ENCODE measurements at places on chromosomes 7 and 10.

DNA sequence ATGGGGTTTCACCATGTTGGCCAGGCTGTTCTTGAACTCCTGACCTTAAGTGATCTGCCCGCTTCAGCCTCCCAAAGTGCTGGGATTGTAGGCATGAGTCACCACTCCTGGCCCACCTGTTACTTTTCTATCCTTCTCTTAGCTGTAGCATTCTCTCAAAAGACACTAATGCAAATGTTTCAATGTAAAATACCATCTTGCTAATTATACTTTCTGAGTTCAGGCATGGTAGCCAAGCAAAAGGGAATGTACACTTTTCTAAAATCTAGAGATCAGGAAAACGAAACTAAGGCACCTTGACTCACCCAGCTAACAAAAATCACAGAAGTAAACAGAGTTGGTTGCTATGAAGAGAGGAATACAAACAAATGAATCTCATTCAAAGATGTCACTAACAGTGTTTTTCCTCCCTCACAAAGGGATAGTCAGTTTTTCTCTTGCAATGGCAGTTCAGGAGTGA is 401.0 kb upstream of the NRP1 start:
- no peak for DNase-seq

DNA sequence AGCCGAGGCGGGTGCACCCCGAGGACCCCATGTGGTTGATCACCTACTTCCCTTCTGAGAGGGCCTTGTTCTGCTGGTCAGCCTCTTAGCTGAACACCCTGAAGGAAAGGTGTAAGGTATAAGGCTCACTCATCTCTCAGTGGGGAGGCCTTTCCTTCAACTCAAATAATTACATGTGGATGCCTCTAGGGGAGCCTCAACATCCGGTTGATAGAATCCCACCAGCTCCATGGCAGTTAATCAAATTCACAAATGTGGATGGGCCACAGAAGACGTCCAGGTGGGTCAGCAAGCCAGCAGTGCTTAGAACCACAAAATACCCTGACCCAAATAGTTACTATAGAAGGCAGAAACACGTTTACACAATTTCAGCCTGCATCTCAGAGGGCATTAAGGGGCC is 37.7 kb upstream of the ZNF32 start:
- no peak for DNase-seq

DNA sequence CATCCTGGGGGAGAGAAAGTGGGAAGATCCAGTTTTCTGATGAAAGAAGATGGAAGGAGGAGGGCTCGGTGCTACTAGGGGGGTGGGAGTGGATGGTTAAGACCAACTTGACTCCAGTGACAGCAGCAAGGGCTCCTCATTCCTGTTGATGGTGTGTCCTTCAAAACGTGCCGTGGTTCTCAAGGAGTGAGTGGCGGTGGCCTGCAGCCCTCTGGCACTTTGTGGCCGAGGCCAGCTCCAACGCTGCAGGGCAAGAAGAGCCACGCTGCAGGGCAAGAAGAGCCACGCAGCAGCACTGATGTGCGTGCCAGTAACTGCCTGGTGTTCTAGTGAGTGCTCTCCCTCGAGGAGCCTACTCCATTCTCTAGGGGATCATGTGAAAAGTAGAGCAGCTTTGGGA is 72.1 kb downstream of the GRK5 start:
- DNase-seq: no peak

- DNase-seq: no peak
Observed at GRCh38 chr7:23490357-23491135, 20.3 kb upstream of the IGF2BP3 start.

- DNase-seq: no peak
Observed at GRCh38 chr10:114058297-114058696, 14.6 kb downstream of the ADRB1 start.

GRCh38 chr10:97444212-97444611 is 1.6 kb downstream of the EXOSC1 start:
- no peak for DNase-seq

GRCh38 chr7:32560075-32560474 is 64.8 kb downstream of the AVL9 start:
- no peak for DNase-seq

DNA sequence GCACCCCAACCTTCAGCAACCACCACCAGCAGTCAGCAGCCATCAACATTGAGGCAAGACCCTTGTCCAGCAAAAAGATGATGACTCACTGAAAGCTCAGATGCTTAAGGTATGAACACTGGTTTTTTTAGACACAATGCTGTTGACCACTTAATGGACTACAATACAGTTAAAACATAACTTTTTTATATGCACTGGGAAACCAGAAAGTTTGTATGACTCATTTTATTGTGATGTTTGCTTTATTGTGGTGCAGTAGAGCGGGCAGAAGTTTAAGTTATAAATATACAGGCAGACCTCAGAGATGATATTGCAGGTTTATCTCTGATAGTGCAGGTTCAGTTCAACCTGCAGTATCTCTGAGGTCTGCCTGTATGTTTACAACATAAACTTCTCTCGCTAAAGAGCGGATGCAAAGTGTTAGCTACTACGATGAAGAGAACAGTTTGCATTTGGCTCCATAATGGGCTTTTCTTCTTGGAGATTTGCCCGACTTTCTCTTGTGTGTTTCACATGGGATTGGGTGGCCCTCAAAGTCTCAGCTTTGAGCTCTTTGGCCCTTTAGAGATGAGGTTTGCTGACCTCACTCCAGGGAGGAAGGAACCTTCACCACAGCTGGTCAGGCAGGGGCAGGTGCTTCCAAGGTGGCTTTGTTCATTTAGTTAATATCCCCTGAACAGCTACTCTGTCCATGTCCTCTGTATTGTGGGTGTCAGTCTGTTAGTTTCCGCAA is 84.4 kb upstream of the SHH start:
- DNase-seq: peak; percentile 91

DNA sequence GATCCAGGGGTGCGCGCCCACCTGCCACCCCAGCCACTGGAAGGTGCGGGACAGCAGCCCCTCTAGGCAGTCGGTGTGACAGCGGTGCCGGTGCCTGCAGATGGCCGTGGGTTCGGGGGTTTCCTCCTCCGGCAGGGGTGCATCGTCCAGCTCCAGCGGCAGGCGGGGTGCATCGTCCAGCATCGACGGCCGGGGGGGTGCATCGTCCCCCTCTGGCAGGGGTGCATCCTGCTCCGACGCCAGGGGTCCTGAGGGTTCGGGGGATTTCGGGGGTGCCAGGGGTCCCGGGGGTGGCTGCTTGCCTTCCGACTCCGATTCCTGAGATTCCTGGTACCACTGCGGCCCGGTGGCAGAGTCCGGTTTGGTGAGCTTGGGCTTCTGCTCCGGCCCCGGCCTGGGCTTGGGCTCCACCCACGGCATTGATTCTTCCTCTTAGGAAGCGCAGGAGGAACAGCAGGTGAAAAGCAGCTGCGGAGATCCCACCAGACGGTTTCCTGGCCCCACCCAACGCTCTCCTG is 90.2 kb upstream of the RAB18 start:
- DNase-seq: no peak

DNA sequence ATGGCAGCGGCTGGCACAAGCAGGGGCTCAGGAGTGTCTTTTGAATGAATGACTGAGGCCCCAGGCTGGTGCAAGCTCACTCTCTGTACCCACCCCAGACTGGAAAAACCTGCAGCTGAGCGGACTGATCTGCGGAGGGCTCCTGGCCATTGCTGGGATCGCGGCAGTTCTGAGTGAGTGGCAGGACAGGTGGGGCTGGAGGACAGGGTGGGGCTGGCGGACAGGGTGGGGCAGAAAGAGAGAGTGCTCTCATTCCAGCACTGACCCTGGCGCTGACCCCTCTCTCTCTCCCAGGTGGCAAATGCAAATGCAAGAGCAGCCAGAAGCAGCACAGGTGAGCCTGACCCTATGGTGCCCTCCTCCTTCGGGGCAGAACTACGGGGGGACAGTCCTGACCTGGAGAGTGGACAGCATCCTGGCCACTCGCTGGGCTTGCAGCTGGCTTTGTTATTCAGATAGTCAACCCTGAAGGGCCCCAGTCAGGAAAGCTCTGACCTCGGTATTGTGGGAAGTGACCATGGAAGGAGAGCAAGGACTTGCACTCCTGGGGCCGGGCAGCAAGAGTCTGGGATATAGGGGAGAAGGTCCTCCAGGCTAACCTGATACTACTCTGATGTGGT is 4.1 kb downstream of the FXYD4 start:
- DNase-seq: peak; percentile 33

DNA sequence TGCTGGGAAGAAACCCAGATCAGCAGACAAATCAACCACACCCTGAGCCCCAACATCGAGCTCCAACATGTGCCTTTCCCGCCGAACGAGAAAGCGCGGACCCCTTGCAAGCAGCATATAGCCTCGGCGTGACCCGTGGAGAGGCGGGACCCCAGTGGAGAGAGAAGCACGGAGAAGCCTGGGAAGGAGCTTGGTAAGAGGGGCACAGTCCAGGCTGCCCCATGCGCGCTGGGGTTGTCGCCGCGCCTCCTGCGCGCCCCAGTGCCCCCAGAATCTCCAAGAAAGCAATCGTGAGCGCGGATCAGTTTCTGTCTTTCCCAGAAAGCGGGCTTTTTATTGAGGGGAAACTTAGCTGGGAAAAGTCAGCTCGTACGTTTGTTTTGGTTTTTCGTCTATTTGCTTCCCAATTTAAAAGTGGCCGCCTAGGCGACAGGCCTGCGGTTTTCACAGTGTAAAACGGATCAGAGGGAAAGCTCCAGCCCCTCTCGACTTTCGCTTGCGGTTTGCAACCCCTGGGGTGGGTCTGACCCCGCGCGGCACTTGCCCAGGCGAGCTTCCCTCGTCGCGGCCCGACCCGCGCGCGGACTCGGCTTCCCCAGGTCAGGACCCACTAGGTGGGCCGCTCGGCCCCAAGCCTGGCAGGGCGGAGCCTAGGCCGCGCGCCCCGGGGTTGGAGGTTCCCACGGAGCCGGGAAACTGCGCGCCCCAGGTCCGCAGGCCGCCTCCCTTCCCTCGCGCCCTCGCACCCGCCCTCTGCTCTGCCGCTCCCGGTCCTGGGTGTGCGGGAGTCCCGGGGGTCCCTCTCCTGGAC is 31.1 kb downstream of the SKIDA1 start:
- DNase-seq: no peak

GRCh38 chr7:47307311-47307710 is 274.6 kb downstream of the TNS3 start:
- DNase-seq: no peak

DNA sequence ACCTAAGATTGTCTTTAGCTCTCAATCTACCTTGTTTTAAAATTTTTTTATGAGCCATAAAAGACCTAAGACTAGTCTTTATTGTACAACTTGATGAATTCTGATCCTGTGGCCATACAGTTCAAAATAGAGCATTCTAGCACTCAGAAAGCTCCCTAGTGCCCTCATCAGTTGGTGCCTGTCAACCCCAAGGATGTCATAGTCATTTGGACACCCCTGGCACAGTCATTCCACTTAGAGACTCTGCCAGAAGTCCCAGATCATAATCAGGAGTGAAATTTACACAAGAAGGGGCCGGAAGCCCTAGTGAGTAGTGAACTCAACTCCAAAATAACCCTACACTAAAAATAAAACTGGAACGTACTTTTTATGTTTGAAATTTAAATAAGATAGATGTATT is 80.0 kb upstream of the INSIG1 start:
- DNase-seq: no peak

GRCh38 chr10:73480158-73480557 is 15.7 kb downstream of the PPP3CB start:
- no peak for DNase-seq

DNA sequence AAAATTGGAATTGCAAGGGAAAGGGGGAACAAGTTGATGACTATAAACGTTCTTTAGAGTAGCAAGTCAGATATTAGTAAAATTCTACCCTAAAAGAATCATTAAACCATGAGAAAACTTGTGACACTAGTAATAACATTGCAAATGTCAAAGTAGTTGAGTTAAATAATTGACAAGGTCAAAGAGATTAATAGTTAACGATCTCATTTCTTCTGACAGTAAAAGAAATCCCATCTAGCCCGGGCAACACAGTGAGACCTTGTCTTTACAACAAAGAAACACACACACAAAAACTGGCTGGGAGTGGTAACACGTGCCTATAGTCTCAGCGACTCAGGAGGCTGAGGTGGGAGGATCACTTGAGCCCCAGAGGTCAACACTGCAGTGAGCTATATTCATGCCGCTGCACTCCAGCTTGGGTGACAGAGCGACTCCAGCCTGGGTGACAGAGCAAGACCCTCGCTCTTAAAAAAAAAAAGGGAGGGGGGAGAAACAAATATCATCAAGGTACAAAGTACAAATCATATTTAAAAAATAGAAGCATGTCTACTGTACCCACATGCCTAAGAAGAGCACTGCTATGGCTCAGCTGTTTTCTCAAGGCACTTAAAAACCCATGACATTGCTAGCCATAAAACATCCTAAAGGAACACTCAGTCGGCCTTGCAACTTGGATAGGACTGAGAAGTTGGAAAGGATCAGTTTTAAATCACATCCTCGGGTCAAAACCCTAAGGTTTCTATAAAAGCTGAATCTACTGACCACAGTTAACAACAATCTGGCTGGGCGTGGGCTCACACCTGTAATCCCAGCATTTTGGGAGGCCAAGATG is 401.1 kb downstream of the PARD3 start:
- DNase-seq: no peak

DNA sequence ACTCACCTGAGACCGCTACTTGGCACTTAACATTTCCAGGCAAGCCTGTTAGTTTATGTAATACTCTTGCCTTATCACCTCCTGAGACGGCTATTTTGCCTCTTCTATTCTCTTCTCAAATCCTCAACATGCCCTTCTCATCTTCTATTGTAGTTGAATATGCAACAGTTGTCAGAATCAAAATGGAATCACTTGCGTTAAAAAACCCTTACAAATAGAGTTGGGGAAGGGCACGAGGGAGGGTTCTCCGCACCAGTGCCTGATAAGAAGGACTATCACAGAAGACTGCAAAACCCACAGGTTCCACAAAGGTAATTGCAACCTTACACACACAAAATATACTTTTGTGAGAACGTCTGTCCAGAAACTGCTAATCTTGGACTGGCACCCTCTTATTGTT is 57.4 kb downstream of the ZNF783 start:
- no peak for DNase-seq

GRCh38 chr10:99854860-99855259 is 72.4 kb downstream of the ABCC2 start:
- DNase-seq: no peak

GRCh38 chr7:23026164-23026563 is 12.2 kb upstream of the HYCC1 start:
- no peak for DNase-seq

GRCh38 chr10:110553905-110554304 is 13.6 kb upstream of the SMC3 start:
- no peak for DNase-seq

- no peak for DNase-seq
Observed at GRCh38 chr7:117118579-117119180, 165.4 kb downstream of the ST7 start.

GRCh38 chr10:6561552-6561951 is 18.5 kb downstream of the PRKCQ start:
- no peak for DNase-seq

Data from SW480 (cell line).